Temporal lobe (tissue), 4 donors: ENCODE measurements at places on chromosomes 3 and 15. TPM values are rescaled to one million over a fixed set of nuclear protein-coding genes. Genes with fewer than 3 reads are reported as not detected.

The ITIH1 gene
- total RNA-seq, result not detected

The SLC25A26 gene
- total RNA-seq, result 17.7 TPM

The MUSTN1 gene
- 0.74 TPM for total RNA-seq

The AMOTL2 gene
- 46.5 TPM for total RNA-seq

The PSTPIP1 gene
- not detected for total RNA-seq

The ANKDD1A gene
- 12.0 TPM for total RNA-seq

The CKMT1A gene
- total RNA-seq, result 4.7 TPM

The GUCA1C gene
- total RNA-seq, result not detected

The AGTR1 gene
- 0.49 TPM for total RNA-seq

The CYP1A2 gene
- total RNA-seq, result not detected

The SNX22 gene
- total RNA-seq, result 4.2 TPM

The MAP6D1 gene
- total RNA-seq, result 5.2 TPM

The GOLGA8T gene
- 0.49 TPM for total RNA-seq

The FOXB1 gene
- total RNA-seq, result not detected

The PYGO1 gene
- total RNA-seq, result 42.5 TPM

The CCDC9B gene
- 1.5 TPM for total RNA-seq

The MLF1 gene
- total RNA-seq, result 18.7 TPM

The SLC9A9 gene
- total RNA-seq, result 3.9 TPM

The AMIGO3 gene
- total RNA-seq, result 0.25 TPM

The TUSC2 gene
- 16.5 TPM for total RNA-seq

The SELENOK gene
- 21.4 TPM for total RNA-seq

The CHDH gene
- 1.2 TPM for total RNA-seq

The MAGEL2 gene
- total RNA-seq, result 2.0 TPM

The GABRB3 gene
- 102 TPM for total RNA-seq

The PLCH1 gene
- total RNA-seq, result 12.0 TPM

The WDR72 gene
- total RNA-seq, result under 0.01 TPM

The THBS1 gene
- total RNA-seq, result 29.5 TPM

The ADAMTS7 gene
- total RNA-seq, result 10.6 TPM

The LRTM1 gene
- not detected for total RNA-seq

The EXD1 gene
- total RNA-seq, result 0.25 TPM

The ARGFX gene
- total RNA-seq, result not detected

The GASK1A gene
- 4.9 TPM for total RNA-seq

The IL17RB gene
- total RNA-seq, result 2.2 TPM

The CA12 gene
- 10.3 TPM for total RNA-seq

The C15orf61 gene
- 11.3 TPM for total RNA-seq

The MITF gene
- total RNA-seq, result 0.98 TPM

The KBTBD13 gene
- not detected for total RNA-seq

The XPC gene
- total RNA-seq, result 7.4 TPM

The ZFYVE19 gene
- 14.5 TPM for total RNA-seq

The KNL1 gene
- 3.7 TPM for total RNA-seq
